ENCODE measurements at places on chromosomes 12 and 14.

DNA sequence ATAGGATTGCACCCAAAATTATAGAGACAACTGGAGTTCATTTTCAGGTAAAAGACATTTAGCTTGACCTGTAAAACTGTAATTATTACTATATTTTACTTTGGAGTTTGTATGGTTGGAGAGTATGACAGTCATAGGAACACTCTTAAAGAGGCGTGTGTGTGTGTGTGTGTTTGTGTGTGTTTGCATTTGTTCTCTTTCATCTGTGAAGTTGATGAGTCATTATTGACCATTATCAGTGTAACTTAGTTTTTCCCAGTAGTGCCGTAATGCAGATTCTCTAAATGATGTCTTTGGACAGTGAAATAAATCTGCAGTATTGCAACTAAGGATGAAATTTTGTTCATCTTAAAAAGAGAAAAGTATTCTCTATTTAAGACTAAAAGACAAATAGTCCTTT, 13.0 kb downstream of the WASHC4 start:
- DNase-seq = no peak

DNA sequence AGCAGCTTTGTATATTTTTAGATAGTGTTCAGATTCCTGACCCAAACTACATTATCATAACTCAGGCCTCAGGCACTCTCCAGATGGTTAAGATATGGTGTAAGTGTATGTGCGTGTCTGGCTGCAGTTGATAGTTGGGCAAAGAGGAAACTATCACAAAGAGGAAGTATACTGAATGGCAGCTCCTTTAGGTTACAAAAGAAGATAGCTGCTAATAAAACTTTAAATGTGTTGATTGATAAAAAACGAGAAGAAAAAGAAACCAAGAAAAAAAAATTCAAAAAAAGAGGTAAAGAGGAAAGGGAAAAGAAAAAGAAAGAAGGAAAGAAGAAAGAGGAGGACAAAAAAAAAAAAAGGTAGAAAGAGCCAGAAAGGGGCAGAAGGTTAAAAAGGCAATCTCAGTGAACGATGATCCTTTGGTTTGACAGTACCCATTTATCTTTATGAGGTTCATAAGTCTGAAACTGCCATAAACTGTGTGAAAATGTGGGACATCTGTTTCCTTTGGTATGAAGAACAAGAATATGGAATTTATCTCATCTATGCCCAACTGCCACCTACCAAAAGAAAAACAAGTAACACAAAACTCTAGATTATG, 42.2 kb downstream of the TAOK3 start:
- no peak for DNase-seq

- DNase-seq = no peak
These were observed 845.4 kb downstream of the VRK1 start for GRCh38 chr14:97642631-97643030.

GRCh38 chr12:102107970-102108369, 11.9 kb downstream of the NUP37 start:
- no peak for DNase-seq

- no peak for DNase-seq
These were observed 9.8 kb downstream of the GPR135 start for GRCh38 chr14:59455411-59455810.

DNA sequence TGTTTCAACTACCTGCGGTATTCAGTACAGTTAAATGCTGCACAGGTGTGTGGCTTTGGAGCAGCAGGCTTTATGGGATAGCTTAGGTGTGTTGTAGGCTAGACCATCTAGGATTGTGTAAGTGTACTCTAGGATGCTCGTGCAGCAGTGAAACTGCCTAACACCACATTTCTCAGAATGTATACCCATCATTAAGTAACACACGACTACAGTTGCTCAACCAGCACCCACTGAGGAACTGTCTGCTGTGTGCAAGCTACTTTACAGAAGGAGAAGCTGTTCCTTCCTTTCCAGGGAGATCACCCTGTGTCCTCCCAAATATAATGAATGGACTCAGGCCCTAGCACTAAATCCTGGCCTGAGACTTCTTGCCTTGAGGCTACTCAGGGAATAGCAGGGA, 94.8 kb downstream of the SLC24A4 start:
- DNase-seq = no peak

DNA sequence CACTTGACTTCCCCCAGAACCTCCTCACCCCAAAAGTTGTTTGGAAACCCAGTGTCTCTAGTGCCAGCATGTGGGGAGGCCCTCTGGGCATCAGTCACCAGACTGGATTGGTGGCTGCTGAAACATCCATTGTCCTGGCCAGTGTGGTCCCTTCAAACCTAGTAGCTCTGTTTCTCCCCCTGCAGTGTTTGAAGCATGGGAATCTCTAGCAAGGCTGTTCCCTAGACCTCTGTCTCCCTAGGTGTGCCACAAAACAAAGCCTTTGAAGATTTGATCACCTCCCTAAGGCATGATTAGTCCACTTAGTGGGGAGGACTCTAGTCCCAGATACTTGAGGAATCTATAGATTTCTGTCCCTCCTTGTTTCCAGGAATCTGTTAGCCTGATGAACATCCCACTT, 60.3 kb downstream of the ARF6 start:
- DNase-seq = no peak

DNA sequence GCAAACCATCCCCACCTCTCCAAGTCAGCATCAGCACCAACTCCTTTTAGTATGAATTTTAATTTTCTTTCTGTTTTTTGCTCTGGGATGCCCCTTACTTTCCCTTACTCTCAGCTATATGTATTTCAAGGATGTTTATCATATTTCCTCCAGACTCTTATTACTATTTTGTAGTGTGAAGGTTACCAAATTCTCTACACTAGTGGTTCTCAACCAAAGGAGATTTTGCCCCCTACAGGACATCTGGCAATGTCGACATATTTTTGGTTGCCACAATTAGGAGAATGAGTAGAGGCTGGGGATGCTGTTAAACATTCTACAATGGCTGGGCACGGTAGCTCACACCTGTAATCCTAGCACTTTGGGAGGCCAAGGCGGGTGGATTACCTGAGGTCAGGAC, 29.1 kb upstream of the SOS2 start:
- no peak for DNase-seq

GRCh38 chr14:34300882-34301734, 160.9 kb downstream of the SPTSSA start:
- DNase-seq = no peak

DNA sequence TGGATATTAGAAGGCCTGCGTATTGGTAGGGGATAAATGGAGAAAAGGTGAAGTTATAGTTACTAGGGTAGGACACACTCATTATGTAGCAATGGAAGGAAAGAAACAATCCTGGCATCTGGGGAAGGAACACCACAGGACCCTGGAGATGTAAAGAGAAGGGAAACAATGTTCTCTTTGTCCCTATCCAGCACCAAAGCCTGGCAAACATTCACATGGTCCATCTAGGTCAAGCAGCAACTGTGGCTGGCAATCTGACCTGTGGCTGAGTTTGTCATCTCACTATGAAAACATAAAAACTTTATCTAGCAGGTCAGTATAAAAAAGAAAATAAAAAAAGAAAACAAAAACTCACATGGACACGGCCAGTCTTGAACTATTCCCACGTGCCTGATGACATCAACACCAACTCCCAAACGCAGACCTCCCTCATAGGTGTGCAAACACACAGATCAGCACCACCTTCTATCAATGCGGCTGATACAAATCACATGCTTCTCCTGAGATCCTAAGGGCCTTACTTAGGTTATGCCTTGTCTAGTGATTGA, 2.6 kb downstream of the POMT2 start:
- no peak for DNase-seq

- DNase-seq = no peak
These were observed 10.4 kb downstream of the NGB start for GRCh38 chr14:77260631-77261030.

- DNase-seq = no peak
These were observed 5.1 kb upstream of the TMED10 start for GRCh38 chr14:75181293-75182062.

DNA sequence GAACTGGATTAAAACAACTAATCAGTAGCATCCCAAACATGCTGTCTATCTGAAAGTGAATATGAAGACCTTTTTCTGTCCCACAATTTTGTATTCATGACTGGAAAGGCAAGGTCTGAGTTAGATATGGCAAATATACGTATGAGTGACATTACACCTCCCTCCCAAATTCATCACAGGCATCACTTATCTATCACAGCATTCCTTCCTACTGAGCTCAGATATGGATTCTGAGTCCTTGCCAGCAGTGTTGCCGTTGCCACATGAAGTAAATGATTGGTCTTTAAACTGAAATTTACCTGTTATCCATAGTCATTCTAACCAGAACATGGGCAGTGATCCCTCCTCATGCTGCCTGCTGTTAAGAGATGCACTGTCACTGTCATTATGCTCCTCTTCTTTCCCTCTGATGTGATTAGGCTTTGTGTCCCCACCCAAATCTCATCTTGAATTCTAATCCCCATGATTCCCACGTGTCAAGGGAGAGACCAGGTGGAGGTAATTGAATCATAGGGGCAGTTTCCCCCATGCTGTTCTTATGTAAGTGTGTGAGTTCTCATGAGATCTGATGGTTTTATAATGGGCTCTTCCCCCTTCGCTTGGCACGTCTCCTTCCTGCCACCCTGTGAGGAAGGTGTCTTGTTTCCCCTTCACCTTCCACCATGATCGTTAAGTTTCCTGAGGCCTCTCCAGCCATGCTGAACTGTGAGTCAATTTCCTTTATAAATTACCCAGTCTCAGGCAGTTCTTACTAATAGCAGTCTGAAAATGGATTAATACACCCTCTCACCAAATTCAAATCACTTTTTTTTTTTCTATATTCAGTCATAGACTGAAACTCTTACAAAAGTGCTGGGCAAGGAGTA, 288.4 kb downstream of the NUAK1 start:
- no peak for DNase-seq
